Fibroblast of upper back skin (primary cell): ENCODE measurements at places on chromosomes 5 and 9.

DNA sequence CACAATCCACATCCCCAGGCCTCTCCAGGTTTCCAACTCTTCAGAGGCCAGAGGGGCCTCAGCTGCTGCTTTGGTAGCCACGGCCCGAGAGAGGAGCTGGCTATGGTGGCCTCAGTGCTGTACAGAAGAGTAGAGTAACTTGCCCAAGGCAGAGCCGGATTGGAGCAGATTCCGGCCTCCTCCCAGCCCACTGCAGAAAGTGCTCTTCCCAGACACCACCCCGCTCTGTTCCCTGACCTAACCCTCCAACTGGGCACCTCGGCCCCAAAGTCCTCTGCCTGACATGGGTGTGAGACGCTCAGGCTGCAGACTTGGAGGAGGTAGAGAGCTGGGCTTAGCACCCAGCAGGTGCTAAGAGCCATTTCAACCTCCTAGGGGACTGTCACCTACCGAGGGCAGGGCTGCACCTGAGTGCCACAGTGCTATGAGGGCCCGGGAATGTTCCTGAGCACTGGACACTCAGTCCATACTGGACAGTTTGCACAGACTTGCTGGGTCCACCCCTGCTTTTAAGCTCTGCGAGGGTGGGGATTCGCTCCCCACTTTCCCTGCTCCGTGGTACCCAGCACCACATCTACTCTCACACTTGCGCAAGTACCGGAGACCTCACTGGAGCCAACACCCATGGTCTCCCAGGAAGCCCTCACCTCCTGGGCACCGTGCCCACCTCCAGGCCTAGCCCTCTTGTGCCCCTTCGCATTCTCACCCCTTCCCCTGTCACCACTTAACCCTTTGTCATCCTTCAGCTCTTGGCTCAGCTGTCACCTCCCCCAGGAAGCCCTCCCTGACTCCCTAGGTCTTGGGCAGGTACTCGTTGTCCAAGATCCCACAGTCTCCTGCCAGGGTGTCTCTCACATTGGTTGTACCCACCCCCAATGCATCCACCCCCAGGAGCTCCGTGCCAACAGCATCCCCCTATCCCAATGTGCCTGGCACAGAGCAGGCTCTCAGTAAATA is 49.8 kb downstream of the DBH start:
- DNase-seq, result no peak

GRCh38 chr5:26259081-26259480 is 779.3 kb downstream of the CDH9 start:
- no peak for DNase-seq

GRCh38 chr9:124105266-124105665 is 93.7 kb downstream of the LHX2 start:
- DNase-seq, result no peak

DNA sequence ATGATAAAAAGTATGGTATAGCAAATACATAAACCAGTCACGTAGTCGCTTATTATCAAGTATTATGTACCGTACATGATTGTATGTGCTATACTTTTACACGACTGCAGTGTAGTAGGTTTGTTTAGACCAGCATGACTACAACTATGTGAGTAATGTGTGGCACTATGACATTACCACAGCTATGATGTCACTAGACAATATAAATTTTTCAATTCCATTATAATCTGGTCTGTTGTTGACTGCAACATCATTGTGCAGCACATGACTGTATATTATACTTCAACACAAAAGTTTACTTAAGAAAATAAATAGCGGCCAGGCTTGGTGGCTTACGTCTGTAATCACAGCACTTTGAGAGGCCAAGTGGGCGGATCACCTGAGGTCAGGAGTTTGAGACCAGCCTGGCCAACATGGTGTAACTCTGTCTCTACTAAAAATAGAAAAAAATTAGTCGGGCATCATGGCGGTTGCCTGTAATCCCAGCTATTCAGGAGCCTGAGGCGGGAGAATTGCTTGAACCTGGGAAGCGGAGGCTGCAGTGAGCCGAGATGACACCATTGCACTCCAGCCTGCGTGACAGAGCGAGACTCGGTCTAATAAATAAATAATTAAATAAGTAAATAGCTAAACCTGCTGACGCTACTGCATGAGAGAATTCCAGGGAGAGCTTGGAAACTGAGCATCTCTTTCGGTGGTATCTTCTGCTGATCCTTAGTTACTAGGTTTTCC is 24.6 kb upstream of the JADE2 start:
- no peak for DNase-seq

DNA sequence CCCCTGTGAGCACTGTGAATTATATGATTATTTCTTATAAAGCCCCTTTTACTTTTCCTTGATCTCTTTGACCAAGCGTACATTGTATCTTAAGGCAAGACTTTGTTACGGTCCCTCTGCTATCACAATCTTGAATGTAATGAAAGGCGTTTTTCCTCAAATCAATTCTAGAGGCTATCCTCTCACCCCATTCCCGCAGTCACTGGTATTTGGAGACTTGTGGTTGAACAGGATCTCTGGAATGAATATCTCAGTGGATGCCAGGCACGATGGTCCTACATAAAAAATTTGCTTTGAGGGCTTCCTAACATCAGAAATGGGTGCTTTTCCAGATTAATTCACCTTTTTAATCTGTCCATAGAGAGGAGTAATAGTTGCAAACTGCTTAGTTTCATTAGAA is 151.4 kb upstream of the PAPPA start:
- no peak for DNase-seq

- no peak for DNase-seq
These were observed 137.3 kb downstream of the SLC12A2 start for GRCh38 chr5:128220841-128221240.

- no peak for DNase-seq
These were observed 59.5 kb downstream of the NUDT12 start for GRCh38 chr5:103503066-103503465.

GRCh38 chr5:35476036-35476435 is 141.6 kb upstream of the SPEF2 start:
- DNase-seq, result no peak
